ENCODE measurements at places on chromosomes 5 and 9.
A peak's percentile ranks its signal among the peaks of the same experiment; 100 is the strongest.

- no peak for DNase-seq
Measured at GRCh38 chr5:28254846-28255245, 1216.5 kb upstream of the CDH9 start.

GRCh38 chr9:3528451-3528850 is 2.6 kb upstream of the RFX3 start:
- peak; percentile 91 for DNase-seq

DNA sequence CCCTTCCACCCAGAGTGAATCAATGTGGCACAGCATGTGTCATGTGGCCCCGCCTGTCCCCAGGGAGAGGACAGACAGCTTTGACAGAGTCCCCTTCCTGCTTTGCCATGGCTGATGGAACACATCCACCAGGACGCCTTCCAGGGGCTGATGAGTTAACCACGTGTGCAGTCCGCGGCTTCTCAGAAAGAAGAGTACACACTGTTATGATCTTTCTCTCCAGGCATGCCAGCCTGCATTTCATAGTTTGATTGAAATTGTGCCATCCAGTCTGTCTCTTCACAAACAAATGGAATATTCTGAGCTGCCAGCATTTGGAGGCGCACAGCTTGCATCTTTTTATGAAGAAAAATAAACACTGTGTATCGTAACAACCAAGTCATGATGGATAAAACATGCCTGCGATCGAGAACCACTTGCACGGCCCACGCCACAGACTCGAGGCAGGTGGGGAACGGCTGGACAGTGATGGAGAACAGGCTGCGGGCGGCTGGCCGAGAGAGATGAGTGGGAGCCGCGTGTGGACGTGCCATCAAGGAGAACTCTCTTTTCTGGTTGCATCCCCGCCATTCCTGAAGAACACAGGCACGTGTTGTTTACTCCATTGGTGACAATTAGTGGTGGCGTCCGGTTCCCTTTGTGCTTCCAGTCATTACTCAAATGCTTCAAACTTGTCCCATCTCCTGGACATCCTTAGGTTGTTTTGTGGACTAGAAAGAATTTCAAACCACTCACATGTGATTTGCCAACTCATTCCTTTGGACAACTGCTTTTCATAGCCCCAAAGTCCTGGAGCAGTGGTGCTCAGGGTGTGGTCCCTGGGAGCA is 220.2 kb downstream of the AGTPBP1 start:
- no peak for DNase-seq

GRCh38 chr5:73966451-73966850 is 340.5 kb downstream of the ARHGEF28 start:
- no peak for DNase-seq

- no peak for DNase-seq
Measured at GRCh38 chr5:129041196-129041881, 53.2 kb upstream of the ISOC1 start.

- no peak for DNase-seq
Measured at GRCh38 chr5:120463991-120464626, at the start of gene PRR16. Gene PRR16 (plus strand): TSS chr5:120464300.

DNA sequence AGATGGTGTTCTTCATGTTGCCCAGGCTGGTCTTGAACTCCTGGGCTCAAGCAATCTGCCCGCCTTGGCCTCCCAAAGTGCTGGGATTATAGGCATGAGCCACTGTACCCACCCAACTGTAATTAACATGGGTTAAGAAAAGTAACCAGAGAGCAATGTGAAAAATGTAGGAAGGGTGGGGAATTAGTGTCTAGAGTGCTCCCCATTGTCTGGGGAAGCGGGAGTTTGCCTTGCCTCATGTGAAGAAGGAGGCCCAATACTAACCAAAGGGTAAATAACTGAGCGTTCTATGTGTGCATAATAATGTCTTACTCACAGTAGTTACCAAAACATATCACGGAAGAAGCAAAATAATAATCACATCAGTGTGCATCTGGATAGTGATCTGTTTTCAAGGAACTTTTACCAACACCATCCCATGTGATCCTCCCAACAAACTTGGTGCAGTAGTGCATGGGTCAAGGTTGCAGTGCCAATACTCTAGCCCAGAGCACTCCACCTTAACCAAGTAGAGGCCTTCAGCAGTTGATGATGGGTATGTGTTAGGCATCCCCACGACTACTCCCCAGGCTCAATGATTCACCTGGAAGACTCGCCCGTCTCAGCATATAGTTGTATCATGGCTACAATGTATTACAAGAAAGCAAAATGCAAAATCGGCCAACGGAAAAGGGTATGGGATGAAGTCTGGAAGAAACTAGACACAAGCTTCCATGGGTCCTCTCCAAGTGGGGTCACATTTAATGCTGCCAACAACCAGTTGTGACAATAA is 26.2 kb downstream of the GNAQ start:
- DNase-seq, result no peak

DNA sequence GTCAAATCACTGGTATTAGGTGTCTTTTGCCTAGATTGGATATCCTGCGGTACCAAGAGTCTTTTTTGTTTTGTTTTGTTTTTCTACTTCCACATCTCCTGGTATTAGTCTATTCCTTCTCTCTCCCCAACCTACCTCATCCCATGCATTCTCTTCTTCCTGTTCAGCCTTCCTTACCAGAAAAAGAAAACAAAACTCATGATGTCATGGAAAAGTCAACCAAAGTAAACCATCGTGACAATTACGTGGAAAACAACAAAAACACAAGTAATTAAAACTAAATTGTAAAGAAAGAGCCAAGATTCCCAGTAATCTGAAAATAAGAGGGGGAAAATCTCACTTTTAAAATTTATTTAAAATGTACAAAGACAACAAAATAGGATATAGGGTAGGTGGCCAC is 38.3 kb downstream of the TMEM167A start:
- no peak for DNase-seq

DNA sequence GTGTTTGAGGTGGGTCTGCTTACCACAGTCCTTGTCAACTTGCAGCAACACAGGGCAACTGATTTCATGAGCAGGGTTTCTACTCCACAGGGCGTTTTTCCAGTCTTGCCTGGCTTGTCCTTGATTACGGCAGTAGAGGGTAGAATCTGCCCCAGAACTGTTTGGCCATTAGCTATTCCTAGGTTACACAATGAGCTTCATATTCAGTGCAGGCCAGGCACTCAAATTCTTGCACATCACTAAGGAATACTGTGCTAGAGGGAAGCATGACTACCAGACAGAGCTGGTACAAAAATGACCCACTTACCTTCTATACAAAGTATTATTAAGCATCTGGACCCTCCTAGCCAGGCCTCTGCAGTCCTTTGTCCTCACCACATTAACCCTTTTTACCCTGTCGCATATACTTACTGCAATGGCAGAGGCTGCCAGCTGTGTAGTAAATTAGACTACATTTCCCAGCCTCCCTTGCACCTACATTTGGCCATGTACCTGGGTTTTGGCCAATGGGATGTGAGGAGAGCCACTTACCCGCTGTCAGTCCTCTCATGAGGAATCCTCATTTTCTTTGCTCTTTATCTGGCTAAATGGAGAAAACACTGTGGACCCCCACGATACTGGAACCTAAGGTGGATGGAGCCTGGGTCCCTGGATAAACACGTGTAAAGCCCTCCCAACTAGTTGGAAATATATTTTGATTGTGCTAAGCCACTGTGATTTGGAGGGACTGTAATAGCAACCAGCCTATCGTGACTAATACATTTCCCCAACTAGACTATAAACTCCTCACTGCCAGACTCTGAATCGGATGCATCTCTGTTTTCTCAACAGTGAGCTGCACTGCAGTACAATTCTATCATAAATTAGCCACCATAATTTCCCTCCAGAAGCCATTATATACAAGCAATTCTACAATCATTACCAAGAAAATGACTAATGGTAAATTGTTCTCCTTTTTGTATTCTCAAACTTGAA is 218.7 kb downstream of the GLIS3 start:
- DNase-seq, result no peak

DNA sequence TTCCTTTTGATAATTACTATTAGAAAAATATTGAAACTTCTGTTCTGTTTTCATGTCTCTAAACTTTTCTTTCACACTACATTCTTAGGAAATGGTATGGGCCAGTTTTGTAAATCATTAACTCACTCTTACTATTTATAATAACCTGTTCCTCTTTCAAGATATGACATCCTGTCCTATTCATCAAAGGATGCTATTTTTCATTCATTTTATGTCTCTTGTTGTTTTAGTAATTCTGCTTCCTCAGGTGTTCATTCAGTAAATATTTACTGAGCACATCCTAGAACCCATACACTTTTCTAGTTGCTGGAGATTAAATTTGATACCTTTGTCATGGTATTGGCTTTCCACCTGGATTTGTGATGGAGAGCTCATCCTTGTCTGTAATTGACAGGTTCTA is 58.0 kb downstream of the GDA start:
- no peak for DNase-seq

GRCh38 chr5:151688436-151688835 is 1.7 kb upstream of the SPARC start:
- no peak for DNase-seq

- DNase-seq, result no peak
Measured at GRCh38 chr5:167205881-167206280, 1085.6 kb upstream of the WWC1 start.

Measured in activated CD4-positive, alpha-beta T cell treated with anti-CD3 and anti-CD28 coated beads, Interleukin-2, amount 50 U/mL, for 16 hours (primary cell).